ENCODE measurements at places on chromosomes 11 and 22. TPM values are rescaled to one million over a fixed set of nuclear protein-coding genes. Genes with fewer than 3 reads are reported as not detected.

The MPEG1 gene
- 40.7 TPM for polyA plus RNA-seq

DNA sequence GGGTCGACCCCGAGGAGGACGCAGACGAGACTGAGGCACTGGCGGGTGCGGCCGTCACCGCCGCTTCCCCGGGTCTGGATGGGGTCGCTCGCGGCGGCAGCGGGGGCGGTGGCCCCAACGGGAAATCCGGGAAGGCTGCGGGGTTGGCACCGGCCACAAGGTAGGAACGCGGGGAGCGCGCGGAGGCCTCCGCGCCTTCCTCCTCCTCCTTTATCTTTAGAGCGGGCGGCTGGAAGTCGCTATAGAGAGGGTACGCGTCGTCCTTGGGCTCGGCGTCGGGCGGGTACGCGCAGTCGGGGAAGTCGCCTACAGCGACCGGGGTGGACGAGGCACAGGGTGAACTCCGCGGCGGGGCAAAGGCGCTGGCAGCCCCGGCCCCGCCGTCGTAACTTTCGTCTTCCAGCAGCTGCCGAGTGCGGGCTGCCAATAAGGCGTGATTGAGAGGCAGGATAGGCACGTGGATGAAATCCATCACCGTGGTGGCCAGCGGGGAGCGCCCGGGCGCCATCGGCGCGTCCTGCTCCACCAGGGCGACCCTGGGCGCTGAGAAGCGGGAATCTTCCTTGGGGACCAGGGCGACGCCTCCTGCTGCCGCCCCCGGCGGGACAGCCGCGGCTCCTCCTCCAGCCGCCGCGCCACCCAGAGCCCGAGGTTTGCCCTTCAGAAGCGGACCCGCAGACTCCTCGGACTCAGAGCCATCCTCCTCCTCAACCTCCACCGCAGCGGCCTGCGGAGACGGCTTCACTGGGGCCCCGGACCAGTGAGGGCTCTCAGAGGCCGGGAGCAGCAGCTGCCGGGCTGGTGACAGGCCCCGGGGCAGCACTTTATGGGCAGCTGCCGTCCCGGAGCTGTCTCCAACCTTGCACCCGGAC, 1.7 kb downstream of the PGR start:
- H3K36me3 ChIP-seq = no peaks in the 10 kb centered on the region
- peaks cover 62% of the 10 kb centered on the region for H3K27me3 ChIP-seq
- no peak overlapping the region for H3K4me3 ChIP-seq
- no peak overlapping the region for H3K27ac ChIP-seq

The OR52I1 gene
- polyA plus RNA-seq = 0.03 TPM

The GGTLC2 gene
- polyA plus RNA-seq = not detected

The SLC22A25 gene
- polyA plus RNA-seq = 0.01 TPM
